ENCODE measurements at places on chromosomes 2 and 18. TPM values are rescaled to one million over a fixed set of nuclear protein-coding genes. Genes with fewer than 3 reads are reported as not detected.

CD8B gene
- not detected for total RNA-seq

ELOA2 gene
- not detected for total RNA-seq

CD8B2 gene
- total RNA-seq, result not detected

CTLA4 gene
- not detected for total RNA-seq

ZNF397 gene
- total RNA-seq, result 8.9 TPM

TEX44 gene
- total RNA-seq, result not detected

ZSWIM2 gene
- not detected for total RNA-seq

NABP1 gene
- total RNA-seq, result 18.0 TPM

HMSD gene
- total RNA-seq, result 0.50 TPM

RAB6C gene
- total RNA-seq, result not detected

NMUR1 gene
- not detected for total RNA-seq

KIF5C gene
- 0.45 TPM for total RNA-seq
